ENCODE measurements at places on chromosomes 1 and 21.

DNA sequence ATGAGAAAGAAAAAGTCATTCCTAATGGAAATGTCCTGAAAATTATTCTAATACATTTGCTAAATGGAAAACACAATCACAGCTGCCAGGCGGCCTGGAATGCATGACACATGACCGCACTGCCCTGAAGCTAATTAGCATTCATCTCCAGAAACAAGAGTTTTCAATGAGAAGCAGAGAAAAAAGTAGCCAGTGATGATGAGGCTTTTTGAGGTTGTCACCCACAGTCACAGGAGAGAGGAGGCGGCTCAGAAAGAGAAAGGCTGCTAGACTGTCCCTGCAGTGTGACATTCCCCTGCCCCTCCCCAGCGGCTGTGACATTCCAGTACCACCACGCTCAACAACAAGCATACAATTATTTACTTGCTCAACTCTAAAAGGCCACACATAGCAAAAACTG, 122.9 kb upstream of the KRTAP19-8 start:
- no peak for DNase-seq

DNA sequence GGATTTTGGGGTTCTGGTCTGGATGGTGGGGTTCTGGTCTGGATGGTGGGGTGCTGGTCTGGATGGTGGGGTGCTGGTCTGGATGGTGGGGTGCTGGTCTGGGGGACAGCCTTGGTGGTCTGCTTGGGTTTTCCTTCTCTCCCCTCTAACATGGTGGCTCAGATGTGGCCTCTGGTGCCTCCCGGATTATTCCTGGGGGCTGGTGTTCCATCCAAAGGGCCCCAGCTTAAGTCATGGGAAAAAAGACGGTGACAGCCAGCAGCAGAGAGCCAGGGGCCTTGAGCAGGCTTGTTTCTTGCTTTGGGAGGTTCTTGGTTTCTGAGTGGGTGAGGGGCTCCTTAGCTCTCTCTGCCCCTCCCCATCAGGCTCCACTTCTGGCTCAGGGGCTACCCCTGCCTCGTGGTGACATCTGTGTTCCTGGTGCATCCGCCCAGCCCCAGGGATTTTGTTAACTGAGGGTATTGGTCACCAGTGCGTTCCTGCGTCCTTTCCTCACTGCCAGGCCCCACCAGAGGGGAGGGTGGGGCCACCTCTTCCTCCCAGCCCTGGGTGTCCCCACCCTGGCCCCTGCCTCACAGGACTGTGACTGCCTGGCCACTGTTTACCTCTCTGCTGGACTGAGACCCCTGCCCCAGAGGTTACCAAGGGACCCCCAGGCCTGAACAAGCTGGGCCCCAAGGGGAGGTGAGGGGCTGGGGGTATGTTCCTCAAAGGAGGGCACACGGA, 43.2 kb upstream of the ACTRT2 start:
- DNase-seq: no peak

GRCh38 chr1:201299968-201300367, 16.7 kb downstream of the PKP1 start:
- DNase-seq: no peak

- no peak for DNase-seq
Measured at GRCh38 chr1:231376101-231376500, 38.0 kb downstream of the SPRTN start.

GRCh38 chr1:41674522-41674921, 190.0 kb upstream of the EDN2 start:
- no peak for DNase-seq

DNA sequence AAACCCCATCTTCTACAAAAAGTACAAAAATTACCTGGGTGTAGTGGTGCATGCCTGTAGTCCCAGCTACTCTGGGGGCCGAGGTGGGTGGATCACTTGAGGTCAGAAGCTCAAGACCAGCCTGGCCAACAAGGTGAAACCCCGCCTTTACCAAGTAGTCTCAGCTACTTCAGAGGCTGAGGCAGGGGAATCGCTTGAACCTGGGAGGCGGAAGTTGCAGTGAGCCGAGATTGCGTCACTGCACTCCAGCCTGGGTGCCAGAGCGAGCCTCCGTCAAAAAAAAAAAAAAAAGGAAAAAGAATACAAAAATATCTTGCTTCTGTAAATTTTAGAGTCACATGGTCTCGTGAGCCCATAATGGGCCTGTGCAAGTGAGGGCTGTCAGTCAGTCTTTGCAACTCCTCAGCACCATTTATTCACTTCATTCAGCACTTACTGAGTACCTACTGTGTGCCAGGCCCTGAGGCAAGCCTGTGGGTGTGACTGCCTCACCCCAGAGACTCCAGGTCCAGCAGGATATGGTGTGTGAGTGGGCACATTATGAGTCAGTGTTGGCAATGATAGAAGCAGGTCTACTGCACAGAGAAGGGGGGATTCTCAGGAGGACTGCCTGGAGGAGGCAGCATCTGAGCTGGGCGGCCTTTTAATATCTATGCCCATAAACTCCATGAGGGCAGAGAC, 46.8 kb upstream of the TARDBP start:
- no peak for DNase-seq

GRCh38 chr1:16191916-16192546, 20.4 kb downstream of the ARHGEF19 start:
- no peak for DNase-seq

- no peak for DNase-seq
Measured at GRCh38 chr1:208026880-208027438, 116.0 kb upstream of the CD34 start.

DNA sequence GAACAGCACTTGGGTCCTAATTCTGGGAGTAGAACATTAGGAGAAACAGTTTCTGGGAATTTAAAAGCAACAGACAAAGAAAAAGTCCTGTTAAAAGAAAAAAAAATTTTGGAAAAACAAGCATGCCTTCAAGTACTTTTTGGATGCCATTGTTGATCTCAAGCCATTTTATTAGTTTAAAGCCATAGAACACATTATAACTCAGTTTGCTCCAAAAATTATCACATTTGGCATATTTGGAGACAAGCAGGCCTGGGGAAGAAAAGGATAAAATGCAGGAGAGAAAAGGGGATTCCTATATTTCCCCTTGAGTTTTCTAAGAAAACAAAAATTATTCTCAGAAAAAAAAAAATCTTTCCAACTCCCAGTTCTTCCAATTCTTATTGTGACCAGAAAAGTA, 146.8 kb downstream of the TENT5C start:
- DNase-seq: no peak

DNA sequence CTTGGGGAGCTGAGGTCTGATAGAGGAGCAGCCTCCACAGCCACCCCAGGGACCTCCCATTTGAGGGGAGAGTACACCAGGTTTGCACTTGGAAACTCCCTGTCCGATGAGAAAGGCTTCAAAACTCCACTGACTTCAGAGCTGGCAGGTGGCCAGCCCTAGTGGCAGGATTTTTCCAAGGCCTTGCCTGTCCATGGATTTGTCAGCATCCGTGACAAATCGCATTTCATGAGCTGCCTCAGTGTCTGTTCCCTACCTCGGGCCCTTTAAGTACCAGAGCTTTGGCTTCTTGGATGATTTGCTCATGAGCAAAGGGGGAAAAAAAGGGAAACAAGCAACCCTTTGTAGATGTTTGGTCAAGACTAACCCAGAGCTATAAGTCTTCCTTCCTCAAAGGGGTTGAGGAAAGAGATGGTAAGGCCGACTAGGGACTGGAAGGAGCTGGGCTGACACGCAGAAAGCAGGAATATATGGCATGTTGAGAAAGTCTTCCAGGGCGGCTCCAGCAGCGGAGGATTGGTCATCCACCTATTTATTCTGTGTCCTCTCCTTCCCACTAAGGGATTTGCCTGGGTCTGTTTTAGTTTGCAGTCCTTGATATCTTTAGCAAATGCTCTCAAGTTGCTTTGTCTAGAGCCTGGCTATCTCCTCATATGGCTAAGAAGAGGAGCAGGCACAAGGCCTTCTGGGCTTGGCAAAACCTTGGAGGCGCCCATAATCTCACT, 2.7 kb upstream of the HSPG2 start:
- peak; percentile 73 for DNase-seq

- no peak for DNase-seq
Measured at GRCh38 chr1:29478151-29478791, 241.9 kb downstream of the PTPRU start.

GRCh38 chr21:29342363-29342957, 43.7 kb downstream of the BACH1 start:
- DNase-seq: peak; percentile 22

- no peak for DNase-seq
Measured at GRCh38 chr1:62407398-62408009, 29.3 kb upstream of the USP1 start.

DNA sequence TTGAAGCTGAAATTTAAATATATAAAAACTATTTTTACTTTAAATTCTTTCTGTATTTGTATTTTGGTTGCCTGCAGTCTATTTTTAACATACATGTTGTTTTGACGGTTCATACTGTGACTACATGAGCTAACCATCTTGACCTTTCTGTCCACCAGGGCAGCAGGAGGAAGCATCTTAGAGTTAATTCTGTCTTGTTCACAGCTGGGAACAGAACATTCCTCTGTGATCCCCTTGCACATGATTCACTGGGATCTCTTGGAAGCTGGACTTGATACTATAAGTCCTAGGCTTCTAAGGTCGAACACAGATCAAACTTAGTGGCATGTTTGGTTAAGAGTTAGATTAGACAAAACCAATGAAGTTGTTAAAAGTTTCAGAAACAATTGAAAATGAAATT, 99.7 kb downstream of the NFIA start:
- no peak for DNase-seq

- no peak for DNase-seq
Measured at GRCh38 chr1:179099891-179100290, 18.0 kb downstream of the TOR3A start.

DNA sequence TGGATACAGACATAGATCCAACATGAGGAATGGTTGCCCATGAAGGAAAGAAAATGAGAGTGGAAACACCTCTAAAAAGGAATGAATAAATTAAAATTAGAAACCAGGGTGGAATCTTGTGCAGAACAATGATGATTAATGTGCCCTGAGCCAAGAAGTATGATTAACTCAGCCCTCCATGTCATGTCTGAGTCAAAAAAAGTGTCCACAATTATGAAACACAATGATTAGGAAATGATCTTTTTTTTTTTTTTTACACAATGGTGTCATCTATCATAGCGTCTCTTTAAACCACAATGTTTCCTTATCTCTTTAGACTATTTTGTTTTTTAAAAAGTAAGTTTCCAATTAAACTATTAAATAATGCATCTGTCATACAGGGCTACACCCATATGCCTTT, 78.9 kb upstream of the RAB4A start:
- no peak for DNase-seq

DNA sequence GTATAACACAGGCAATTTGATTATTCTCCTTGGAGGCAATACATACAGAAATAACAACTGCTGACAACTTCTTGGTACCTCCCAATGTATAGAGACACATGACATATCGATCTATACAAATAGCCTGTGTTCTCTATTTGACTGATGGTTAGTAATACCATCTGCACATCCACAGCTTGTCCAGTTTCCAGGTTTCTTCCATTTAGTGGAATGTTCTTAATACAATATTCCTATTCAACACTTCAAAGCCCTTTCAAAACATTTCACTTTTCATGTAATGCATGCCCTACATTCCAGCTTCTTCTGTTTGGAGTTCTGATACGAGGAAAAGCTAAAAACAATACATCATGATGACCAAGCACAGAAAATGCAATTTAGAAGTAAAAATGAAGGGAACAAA, 37.0 kb upstream of the GORAB start:
- DNase-seq: no peak

DNA sequence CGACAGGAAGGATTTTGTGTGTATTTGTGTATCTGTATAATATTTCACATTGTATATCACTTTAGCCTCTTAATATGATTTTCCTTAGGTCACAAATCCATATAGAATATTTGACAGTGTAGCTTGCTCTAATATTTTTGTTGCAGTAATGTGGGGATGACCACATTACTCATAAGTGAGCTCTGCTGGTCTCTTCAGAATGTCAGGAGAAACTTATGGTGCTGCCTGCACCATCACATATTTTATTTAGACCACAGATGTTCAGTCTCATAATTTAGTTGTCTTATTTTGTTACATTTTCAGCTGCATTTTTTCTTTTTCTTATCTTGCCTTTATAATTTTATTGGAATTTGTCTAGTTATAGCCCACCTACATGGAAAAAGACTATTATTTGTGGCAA, 205.3 kb downstream of the PBX1 start:
- DNase-seq: no peak

DNA sequence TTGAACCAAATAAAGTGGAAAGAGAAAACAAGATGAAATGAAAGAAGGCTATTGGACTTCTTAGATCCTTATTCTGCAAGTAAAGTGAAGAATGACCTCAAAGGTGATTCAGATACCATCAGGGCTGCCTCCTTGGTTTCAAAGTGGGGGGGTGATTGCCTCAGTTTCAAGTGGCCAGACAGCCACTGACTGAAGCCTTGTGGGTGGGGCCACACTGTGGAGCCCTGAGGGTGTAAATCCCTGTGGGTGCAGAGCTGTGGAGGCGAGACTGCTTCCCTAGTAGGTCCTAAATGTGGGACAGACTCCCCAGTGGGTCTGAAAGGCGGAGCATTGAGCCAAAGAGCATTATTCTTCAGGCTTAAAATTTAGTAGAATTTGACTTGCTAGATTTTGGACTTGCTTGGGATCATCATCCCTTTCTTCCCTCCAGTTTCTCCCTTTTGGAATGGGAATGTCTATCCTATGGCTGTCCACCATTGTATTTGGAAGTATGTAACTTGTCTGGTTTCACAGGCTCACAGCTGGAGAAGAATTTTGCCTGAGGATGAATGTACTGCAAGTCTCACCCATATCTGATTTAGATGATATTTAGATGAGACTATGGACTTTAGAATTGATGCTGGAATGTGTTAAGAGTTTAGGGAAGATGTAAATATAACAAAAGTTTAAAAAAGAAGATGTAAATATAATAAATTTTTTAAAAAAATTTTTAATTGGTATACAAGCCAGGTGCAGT, 71.6 kb upstream of the SOX13 start:
- no peak for DNase-seq

DNA sequence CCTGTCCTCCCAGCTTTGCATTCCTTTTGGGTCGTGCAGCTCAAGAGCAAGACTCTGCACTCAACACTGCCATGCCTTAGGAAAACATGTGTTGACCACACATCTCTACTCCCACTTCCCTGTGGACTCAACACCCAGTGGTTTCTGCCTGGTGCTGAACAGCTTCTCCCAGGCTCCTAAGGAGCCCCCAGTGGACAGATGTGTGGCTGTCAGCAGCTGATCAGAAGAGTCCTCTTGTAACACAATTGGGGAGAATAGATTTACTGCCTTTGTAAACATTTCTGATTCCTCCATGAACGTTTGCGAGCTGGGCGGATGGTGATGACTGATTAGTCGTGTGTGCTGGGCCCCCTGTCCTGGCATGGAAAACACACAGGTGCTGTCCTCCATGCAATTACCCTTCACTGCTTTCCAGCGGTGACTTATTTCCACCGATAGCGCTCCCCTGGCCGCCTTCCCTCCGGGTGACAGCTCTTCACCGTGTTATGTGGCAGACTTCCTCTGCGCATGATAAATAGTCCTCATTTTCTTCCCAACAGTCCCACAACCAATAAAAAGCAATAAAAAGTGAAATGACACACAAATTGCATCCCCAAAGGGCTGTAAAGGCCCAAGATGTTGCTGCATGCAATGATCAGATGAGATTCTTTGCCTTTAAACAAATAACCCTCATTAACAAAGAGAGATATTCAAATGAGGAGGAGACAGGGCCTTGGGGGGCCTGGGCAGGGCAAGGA, 249.4 kb upstream of the AJAP1 start:
- no peak for DNase-seq

Measured in forelimb muscle (tissue), 1 donor.